ENCODE measurements at places on chromosomes 7 and 10.

GRCh38 chr7:84790882-84791281, 396.0 kb downstream of the SEMA3D start:
- DNase-seq, result no peak
- no peaks in the 10 kb centered on the region for H3K36me3 ChIP-seq
- H3K4me3 ChIP-seq, result no peak overlapping the region
- H3K27ac ChIP-seq, result no peak overlapping the region
- no peaks in the 10 kb centered on the region for H3K27me3 ChIP-seq

- no peaks in the 10 kb centered on the region for H3K36me3 ChIP-seq
- H3K27ac ChIP-seq, result no peak overlapping the region
- H3K4me3 ChIP-seq, result no peak overlapping the region
- no peak for DNase-seq
These were observed 131.3 kb upstream of the PRKCQ start for GRCh38 chr10:6711408-6711841.

DNA sequence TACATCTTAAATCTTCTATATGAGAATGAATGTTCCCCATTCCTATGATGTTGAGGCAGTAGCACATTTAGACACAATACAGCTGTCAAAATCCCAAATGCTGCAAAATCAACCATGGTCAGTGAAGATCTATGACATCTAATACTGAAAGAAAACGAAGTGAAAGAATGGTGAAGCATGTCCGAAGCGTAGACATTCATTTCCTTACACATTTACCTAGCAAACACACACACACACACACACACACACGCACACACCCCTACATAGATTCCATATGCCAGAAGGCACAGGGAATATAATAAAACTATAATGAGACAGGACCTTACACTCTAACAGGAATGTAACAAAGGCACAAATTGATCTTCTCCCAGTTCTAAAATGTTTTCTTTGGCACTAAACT, 32.5 kb downstream of the CCDC6 start:
- H3K27me3 ChIP-seq, result no peaks in the 10 kb centered on the region
- H3K27ac ChIP-seq, result no peak overlapping the region
- no peak for DNase-seq
- peaks cover 54% of the 10 kb centered on the region for H3K4me1 ChIP-seq

DNA sequence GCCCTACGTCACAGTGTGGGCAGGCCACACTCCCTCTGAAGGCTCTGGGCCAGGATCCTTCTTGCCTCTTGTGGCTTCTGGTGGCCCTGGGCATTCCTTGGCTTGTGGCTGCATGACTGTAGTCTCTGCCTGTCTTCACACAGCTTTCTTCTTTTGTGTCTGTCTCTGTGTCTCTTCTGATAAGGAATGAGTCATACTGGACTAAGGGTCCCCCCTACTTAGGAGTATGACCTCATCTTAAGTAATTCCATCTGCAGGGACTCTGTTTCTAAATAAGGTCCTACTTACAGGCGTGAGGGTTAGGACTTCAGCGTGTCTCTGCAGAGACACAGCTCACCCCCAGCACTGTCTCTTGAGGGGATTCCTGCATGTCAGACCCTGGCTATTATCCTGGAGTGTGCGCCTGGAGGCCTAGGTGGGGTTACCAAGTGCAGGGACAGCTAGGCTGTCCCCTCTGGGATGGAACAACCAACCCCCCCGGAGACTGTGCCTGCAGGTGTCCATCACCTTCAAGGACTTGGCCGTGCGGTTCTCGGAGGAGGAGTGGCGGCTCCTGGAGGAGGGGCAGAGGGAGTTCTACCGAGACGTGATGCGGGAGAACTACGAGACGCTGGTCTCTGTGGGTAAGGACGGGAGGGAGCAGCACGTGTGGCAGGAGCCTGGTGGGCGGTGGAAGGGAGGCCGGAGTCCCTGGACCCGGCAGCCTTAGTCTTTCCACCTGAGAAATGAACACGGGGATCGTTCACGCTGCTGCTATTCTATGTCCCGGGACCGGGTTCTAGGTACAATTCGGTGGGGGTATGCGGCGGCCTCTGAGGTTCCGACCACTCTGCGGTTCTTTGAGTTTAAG, 54.1 kb downstream of the ZNF467 start:
- peaks cover 40% of the 10 kb centered on the region for H3K36me3 ChIP-seq
- no peak overlapping the region for H3K4me3 ChIP-seq
- H3K4me1 ChIP-seq, result peaks cover 11% of the 10 kb centered on the region
- H3K27me3 ChIP-seq, result no peaks in the 10 kb centered on the region

DNA sequence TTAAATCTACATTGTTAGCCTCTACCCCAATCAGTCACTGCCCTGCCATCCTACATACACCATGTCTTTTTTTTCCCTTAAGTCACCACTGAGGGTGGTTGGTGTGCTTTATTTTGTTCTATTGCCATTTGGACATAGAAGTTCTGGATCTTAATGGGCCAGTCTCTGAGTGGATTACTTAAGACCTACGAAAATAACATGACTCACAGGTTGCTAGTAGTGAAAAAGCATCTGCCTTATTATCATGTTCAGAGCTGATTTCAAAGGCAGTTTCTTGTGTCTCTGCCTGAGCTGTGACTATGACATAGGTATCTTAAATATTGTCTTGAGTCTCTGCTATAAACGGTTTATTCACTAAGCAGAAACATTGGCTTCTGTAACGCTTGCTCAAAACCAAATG, 410.8 kb downstream of the MDFIC start:
- no peaks in the 10 kb centered on the region for H3K36me3 ChIP-seq
- no peaks in the 10 kb centered on the region for H3K4me1 ChIP-seq
- no peak overlapping the region for H3K4me3 ChIP-seq
- no peak overlapping the region for H3K27ac ChIP-seq
- no peak for DNase-seq

DNA sequence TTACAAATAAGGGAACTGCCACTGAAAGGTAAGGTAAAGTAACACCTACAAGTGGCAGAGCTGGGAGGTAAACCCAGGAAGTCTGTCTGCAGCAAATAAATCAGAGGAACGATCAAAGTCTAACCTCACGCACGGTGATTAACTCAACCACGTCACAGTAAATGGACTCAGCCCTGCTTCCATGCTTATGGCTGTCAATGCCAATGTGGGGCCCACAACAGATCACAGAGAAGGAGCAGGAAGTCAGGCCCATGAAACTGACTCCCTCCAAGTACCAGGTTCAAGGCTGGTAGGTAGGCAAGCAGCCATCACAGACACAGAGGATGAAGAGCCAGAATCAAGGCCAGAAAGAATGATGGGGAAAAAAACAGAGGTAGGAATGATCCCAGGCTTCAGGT, 38.0 kb upstream of the ACSL5 start:
- H3K27me3 ChIP-seq, result no peaks in the 10 kb centered on the region
- H3K36me3 ChIP-seq, result no peaks in the 10 kb centered on the region
- no peak overlapping the region for H3K27ac ChIP-seq
- no peak for DNase-seq
- no peak overlapping the region for H3K4me3 ChIP-seq

GRCh38 chr10:126749015-126749655, 78.6 kb upstream of the C10orf90 start:
- no peaks in the 10 kb centered on the region for H3K27me3 ChIP-seq
- no peaks in the 10 kb centered on the region for H3K4me1 ChIP-seq
- DNase-seq, result no peak
- H3K4me3 ChIP-seq, result no peak overlapping the region

GRCh38 chr7:41268878-41269277, 434.0 kb downstream of the INHBA start:
- no peaks in the 10 kb centered on the region for H3K27me3 ChIP-seq
- no peak overlapping the region for H3K27ac ChIP-seq
- no peaks in the 10 kb centered on the region for H3K4me1 ChIP-seq
- no peak overlapping the region for H3K4me3 ChIP-seq

DNA sequence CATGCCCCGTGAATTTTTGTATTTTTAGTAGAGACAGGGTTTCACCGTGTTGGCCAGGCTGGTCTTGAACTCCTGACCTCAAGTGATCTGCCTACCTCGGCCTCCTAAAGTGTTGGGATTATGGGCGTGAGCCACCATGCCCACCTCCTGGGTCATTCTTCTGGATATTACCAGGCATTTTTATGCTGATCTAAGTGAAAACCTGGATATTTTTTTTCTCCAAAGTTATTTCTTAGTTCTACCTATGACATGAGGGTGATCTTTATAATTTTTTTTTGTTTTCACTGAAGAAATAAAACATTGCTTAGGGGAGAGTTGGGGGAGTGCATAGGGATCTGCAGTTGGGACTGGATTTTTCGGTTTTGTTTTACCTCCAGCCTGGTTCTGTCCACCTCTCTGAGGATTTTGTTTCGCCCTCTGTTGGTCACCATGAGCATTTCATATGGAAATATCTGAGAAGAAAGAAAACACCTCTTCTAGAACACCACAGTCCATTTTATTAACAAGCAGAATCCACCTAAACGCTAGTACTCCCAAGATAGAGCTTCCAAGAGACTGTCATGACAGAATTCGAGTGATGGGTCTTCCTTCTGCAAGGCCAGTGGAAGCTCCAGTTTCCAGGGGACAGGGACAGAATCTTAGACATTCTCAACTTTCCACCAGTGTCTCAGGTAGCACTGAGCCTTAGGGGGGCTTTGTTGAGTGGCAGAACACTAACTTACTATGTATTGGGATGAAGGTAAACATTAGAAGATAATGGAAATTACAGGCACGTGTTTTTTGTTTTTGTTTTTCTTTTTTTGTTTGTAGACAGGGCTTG, 33.4 kb upstream of the AFAP1L2 start:
- H3K36me3 ChIP-seq, result peaks cover 62% of the 10 kb centered on the region
- DNase-seq, result no peak
- no peak overlapping the region for H3K4me3 ChIP-seq
- H3K27ac ChIP-seq, result no peak overlapping the region

DNA sequence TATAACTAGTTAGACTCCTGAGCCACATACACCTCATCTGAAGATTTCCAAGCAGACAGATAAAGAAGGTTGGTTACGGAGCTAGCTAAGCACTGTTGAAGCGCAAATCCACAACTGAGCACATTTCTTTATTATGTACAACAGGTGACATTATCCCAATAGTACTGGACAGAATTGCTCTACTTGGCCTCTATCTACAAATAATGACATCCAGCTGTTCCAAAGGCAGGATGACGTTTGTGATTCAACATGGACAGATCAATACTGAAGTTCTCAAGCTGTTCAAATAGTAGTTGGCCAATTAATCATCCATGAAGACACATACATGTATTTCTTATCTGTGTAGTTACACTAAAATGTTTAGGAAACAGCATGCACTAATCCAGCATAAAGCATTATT, 101.0 kb downstream of the UBE2H start:
- H3K4me3 ChIP-seq, result no peak overlapping the region
- peaks cover 14% of the 10 kb centered on the region for H3K4me1 ChIP-seq
- no peaks in the 10 kb centered on the region for H3K27me3 ChIP-seq
- H3K36me3 ChIP-seq, result peaks cover 6% of the 10 kb centered on the region
- no peak overlapping the region for H3K27ac ChIP-seq
- DNase-seq, result no peak

All from spleen (tissue), 13 donors.